Ascending aorta (tissue), 2 donors: ENCODE measurements at places on chromosomes 6 and 20.

GRCh38 chr6:111579816-111580215 is 25.9 kb downstream of the TRAF3IP2 start:
- DNase-seq: no peak

DNA sequence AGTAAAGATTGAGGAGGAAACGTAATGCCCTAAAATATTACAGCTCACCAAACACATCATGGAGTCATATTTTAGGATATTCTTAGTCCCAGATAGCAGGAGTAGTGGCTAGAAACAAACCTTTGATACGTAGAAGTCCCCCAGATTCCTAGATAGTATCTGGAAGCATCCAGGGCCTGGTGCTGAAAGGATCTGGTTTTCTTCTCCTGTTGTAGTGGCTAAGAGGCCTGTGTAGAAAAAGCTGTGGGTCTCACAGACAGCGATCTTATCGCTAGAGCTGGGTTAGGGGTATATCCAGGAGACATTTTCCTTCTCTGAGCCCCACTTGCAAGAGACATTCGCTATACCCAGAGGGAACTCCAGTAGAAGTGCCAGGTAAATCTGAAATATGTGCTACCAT is 139.9 kb downstream of the KCNQ5 start:
- DNase-seq: no peak

DNA sequence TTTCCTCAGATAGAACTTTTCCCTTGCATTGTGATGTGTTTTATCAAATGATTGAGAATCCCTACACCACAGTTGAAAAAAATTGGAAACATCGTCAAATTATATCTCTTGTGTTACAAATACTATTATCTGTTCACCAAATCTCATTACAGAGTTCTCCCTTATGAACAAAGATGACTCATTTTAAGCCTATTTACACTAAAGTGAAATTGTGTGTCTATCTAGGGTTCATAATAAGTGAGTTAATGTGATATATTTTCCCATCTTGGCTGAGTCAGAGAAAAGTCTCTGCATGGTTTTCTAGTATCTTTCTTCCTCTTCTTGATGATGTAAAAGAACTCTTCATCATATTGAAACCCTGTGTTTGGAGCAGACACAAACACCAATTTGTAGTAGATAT is 1263.3 kb upstream of the EYS start:
- DNase-seq: no peak

- no peak for DNase-seq
Measured at GRCh38 chr6:99591673-99592364, 14.8 kb upstream of the PRDM13 start.

GRCh38 chr6:140475086-140475485 is 1100.6 kb upstream of the CITED2 start:
- DNase-seq: no peak

DNA sequence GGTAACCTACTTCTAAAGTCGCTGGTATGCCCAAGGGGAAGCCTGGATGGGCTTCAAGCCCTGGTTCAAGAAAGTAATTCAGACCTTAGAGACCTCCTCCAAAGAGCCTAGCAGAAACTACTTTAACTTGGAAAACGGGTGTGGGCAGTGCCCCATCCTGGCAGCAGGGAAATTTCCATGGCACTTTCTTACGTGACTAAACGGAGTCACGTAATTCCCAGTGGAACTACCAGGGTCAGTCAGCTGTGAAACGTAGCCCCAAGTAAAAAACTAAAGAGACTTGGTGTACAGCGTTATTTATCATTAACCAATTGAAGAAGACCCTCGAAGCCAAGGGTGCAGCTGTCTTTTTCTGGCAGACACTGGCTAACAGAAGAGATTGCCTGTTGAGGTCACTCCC is 114.0 kb downstream of the RCAN2 start:
- DNase-seq: no peak

GRCh38 chr6:157569543-157569942 is 188.6 kb downstream of the ZDHHC14 start:
- no peak for DNase-seq

DNA sequence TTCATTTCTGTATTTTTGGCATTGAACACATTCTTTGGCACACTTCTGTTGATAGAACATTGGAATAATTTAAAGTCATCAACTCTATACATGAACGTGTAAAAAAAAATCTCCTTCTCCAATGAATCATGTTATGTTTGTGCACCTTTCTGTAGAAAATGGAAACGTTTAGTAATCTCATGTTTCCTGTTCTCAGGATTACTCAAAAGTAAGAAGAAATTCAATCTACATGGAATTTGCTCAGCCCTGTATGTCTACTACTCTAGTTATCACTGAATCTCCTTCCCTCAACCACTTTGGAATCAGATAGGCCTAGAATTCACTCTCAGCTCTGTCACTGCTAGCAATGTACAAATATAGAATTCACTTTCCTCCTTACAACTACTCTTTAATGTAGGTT is 103.6 kb downstream of the COL21A1 start:
- DNase-seq: no peak

DNA sequence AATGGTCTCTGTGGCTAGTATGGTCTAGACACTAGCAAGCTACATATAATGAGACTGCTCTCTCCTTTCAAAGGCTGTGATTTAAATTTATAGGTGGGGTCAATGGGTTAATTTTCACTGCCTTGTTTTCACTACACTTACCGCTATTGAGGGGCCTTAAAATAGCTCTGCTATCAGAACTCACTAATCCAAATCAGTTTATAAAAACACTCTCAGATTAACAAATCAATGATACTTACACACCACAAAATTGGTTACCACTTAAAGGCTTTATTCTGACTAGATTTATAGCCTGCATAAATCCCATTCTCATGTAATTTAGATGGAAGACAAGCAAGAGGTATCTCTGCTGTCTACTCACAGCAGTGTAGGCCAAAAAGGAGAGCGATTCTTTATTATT is 313.0 kb upstream of the AGPAT4 start:
- no peak for DNase-seq

DNA sequence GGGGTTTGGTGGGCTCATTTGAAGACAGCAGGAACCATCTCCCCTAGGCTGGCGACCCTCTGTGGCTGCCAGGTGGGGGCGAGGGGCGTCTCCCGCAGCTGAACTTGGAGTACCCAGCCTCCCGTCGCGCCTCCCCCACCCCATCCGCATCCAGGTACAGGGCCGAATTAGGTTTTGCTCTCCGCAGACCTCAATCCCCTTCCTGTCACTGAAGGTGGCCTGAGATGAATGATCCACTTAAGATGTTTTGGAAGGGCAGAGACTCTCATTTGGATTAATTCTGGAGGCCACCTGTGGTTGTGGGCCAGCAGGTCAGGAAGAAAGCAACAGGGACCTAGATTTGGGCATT is 493 bp downstream of the CD83 start:
- DNase-seq: no peak

DNA sequence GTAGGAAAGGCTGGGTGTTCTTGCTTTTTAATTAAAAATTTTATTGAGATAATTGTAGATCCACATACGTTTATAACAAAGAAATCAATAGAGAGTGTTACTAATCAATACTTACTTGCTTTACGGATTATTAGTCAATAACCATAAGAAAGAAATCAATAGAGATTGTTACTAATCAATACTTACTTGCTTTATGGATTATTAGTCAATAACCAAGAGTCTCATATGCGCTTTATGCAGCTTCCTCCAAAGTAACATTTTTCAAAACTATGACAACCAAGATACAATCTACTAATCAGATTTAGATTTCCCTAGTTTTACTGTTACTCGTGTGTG is 31.0 kb upstream of the LY86 start:
- no peak for DNase-seq

- no peak for DNase-seq
Measured at GRCh38 chr20:50731930-50732690, 730 bp downstream of the PARD6B start.

DNA sequence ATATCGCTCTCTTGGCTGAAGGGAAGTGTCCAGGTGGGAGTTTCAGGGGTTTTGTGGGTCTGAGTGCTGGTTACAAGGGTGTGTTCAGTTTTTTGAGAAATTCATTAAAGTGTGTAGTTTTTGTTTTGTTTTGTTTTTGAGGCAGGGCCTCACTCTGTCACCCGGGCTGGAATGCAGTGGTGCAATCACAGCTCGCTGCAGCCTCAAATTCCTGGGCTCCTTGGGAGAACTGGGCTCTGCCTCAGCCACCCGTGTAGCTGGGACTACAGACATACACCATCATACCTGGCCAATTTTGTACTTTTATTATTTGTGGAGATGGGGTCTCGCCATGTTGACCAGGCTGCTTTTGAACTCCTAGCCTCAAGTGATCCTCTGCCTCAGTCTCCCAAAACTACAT is 51.2 kb upstream of the RALGAPA2 start:
- no peak for DNase-seq

GRCh38 chr6:99467509-99468106 is 42.5 kb upstream of the PNISR start:
- no peak for DNase-seq

DNA sequence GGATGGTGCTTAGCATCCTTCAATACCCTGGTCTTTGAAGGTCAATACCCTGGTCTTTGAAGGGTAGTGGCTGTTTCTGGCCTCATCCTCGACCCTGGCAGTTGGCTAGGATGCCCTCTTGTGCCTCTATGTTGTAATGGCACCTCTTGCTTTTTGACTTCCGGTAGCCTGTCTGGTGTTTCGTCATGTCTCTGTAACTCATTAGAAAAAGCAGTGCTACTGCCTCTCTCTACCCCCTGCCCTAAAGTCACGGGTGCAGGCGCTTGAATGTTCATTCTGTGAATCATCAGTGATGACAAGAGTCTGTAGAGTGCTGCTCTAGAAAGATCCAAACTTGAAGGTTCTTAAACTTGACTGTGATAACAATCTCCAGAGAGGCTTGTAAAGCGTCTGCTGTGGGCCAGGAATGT is 28.3 kb downstream of the RSPO4 start:
- DNase-seq: no peak

GRCh38 chr6:4316867-4317400 is 181.6 kb upstream of the ECI2 start:
- peak; percentile 77 for DNase-seq

- no peak for DNase-seq
Measured at GRCh38 chr20:46209930-46210671, 92.0 kb downstream of the CD40 start.

DNA sequence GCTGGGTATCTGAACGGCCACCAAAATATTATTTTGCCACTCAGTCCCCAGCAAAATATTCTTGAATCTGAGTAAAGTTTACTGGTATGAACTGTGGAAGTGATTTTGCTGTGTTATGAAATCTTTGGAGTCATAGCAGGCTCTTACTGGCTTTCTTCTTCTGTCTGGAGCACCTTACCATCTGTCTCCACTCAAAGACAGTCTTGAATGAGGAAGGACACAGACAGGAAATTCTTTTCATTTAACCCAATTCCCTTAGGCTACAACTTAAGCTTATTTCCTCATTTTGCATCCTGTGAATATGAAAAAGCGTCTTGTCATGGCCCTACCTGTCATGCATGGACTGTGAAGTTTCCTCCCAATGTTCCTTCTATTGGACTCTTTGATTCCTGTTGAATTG is 24.7 kb downstream of the FNDC1 start:
- no peak for DNase-seq

- no peak for DNase-seq
Measured at GRCh38 chr6:8075704-8076103, 11.5 kb upstream of the BLOC1S5 start.

GRCh38 chr20:50130356-50130723 is 17.4 kb upstream of the UBE2V1 start:
- DNase-seq: no peak

DNA sequence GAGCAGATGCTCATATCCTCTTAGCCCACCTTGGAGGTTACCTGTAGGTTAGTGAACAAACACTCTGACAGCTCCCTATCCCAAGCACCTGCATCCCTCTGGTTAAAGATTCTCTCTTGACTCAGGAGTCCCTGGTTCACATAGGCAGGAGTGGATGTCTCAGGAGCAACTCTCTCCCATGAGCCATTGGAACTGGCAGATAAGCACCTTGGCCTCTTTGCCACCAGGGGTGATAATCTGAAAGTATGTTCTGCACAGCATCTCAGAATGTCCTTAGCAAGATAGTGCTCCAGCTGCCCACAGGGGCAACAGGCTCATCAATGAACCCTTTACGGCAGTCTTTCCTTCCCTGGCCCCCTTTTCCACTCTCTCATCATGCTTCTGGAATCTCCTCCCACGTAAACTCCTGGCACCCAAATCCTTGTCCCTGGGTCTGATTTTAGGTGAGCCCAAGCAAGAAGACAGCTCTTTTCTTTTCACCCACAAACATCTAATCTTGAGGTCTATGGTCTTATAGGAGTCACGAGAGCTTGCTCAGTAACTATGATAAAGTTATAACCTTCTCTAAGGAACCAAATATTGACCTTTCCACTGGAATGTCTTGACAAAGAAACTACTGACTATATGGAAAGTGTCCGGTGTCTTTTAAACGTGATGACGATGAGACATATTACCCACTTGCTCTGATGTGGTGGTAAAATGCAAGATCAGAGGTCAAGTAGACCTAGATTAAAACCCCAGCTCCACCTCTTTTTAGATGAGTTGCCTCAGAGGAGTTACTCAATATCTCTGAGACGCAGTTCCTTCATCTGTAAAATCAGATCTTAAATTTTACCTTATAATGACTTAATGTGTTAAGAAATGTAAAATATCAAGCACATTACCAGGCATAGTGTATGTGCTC is 39.8 kb upstream of the ISM1 start:
- no peak for DNase-seq

DNA sequence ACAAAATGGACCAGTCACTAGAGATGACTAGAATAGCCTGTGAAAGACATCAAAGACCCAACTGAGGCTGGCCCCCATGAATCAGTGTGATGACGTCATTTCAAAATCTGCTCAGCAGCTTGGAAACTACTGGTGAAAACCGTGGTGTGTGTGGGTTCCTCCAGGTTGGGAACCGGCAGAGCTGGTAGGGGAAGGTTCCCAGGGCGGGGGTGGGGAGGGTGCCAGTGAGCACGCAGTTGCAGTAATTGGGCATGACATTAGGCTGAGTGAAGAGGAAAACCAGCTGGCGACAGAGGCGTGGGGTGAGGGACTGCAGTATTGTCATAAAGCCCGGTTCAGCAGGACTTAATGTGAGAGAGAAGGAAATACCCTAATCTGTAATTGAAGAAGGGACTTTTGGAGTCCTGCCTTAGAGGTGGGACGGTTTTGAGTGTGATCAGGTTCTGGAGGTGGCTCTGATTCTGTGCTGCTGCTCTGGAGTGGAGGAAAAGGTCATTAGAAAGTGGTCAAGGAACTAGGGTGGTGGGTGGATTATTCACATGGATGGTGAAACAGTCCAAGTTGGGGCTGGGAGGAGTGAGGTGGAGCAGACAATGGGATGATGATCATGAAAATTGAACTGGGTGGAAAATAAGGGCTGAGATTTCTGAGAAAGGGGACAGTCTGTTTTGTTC is 52.0 kb upstream of the MTHFD1L start:
- DNase-seq: no peak
